Adrenal gland (tissue), 19 donors: ENCODE measurements at places on chromosomes 4 and X. TPM values are rescaled to one million over a fixed set of nuclear protein-coding genes. Genes with fewer than 3 reads are reported as not detected.

Gene NR3C2
- total RNA-seq: 18.9 TPM

Gene SSX2
- total RNA-seq: not detected

Gene ZNF157
- total RNA-seq: 0.14 TPM

Gene RHOXF1
- total RNA-seq: 1.00 TPM

Gene REELD1
- not detected for total RNA-seq

DNA sequence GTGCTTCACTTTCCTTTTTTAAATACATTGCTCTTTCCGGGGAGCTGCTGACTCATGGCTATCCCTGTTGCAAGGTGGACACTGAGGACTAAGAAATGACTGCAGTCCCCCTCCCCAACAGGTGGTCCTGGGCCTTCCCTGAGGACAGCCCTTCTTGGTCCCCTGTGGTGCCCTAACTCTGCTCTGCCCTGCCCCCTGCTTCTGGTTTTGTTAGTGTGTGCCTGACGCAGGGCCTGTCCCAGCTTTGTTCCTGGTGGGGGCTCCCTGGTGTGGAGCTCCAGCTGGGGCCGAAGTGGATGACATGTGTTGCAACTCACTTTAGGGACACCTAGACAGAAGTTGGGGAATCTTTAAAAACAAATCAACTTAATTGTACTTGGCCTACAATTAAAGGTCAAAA, 81.9 kb downstream of the TMEM144 start:
- DNase-seq: no peak

DNA sequence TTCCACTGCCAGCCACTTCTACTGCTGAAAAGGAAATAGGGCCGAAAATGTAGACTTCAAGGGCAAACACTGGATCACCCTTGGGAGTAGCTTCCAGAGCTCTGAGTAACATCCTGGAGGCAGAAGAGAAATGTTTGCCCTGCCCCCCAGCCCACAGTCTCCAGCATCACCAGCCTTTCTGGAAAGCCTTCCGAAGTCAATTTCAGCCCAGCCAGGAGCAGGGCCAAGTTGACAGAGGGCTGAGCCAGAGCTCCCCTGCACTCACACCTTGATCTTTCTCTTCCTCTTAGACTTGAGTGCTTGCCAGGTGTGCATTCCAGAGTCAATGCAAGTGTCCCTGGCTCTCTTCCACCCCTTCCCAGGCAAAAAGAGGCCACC, 35.2 kb downstream of the SLC25A5 start:
- DNase-seq: no peak

DNA sequence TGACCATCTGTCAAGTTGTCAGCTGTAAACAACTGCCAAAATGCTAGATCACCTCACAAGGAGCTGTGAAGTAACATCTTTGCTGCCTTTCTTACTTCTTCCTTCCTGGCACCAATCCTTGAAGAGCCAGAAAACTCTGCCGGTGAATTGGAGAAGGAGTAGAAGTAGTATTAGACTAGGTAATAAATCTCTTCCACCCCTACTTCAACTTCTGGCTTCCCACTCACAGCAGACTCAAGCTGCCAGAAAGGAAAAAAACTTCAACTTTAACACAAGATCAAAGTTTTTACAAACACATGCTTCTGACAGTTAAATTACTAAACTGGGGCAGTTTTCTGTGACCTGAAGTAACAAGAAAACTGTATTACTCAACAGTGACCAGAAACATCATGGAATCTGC, 164.7 kb upstream of the SLC7A11 start:
- no peak for DNase-seq

DNA sequence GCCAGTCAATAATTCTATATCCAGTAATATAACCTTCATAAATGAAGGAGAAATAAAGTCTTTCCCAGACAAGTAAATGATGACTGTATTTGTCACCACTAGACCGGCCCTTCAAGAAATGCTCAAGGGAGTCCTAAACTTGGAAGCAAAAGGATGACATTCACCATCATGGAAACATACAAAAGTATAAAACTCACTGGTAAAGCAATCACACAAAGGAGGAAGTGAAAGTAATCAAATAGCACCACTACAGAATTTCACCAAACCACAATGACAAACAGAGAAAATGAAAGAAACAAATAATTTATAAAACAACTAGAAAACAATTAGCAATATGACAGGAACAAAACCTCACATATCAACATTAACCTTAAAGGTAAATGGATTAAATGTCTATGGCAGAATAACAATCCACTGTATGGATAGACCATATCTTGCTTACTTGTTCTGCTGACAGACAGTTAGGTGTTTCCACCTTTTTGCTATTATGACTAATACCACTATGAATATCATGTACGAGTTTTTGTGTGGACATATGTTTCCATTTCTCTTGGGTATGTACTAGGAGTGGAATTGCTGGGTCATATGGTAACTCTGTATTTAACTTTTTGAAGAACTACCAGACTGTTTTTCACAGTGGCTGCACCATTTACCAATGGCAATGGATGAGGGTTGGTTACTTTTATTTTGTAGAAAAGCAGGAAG, 44.9 kb downstream of the NAT8L start:
- no peak for DNase-seq

GRCh38 chrX:77788050-77788449, 2.0 kb upstream of the ATRX start:
- DNase-seq: no peak

DNA sequence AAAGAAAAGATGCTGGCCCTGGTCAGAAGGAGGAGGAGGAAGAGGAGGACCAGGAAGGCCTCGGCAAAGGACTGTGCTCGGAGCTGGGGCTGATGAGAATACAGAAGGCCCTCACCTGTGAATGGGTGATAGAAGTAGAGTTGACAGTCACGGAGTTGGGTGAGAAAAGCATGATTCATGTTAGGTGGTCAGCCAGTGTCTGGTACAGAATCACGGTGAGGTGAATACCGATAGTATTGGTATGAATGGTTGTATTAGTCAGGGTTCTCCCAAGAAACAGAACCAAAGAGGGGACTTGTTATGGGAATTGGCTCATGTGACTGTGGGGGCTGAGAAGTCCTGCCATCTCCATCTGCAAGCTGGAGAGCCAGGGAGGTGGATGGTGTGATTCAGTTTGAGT, 32.5 kb upstream of the FAM156A start:
- DNase-seq: no peak

- no peak for DNase-seq
Measured at GRCh38 chr4:74754218-74754617, 40.1 kb downstream of the BTC start.

DNA sequence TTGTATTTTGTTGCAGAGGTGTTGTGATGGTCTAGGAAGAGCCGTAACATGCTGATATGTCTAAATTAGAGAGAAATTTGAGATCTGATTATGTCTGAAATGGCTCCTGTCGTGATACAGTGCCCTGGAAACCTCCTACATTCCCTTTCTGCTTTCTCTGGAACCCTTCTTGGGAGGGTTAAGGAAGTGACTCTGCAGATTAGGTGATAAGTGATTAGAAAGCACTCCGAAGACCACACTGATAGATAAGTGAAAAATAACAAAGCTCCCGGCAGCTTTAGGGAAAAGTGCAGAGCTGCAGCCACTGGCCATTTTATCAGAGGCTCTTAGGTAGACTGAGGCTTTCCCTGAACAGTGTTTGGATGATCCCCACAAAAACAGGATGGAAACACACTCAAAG, 110.6 kb downstream of the MGST2 start:
- no peak for DNase-seq
